HT-29 (cell line): ENCODE measurements at places on chromosomes 12 and 14. TPM values are rescaled to one million over a fixed set of nuclear protein-coding genes. Genes with fewer than 3 reads are reported as not detected.

The MRPL51 gene
- total RNA-seq, result 144 and 147 TPM in 2 replicates

The ERP27 gene
- 0.28 and 0.37 TPM in 2 replicates for total RNA-seq

The P2RX2 gene
- not detected in 2 replicates for total RNA-seq

The TMEM119 gene
- not detected in 2 replicates for total RNA-seq

The RASSF9 gene
- 0.05 and 0.13 TPM in 2 replicates for total RNA-seq

The OR6C65 gene
- not detected in 2 replicates for total RNA-seq

The PSMC1 gene
- 44.2 and 46.0 TPM in 2 replicates for total RNA-seq
